ENCODE measurements at places on chromosomes 2 and 18.
A peak's percentile ranks its signal among the peaks of the same experiment; 100 is the strongest.

GRCh38 chr2:110910423-110910822 is 178.1 kb downstream of the ACOXL start:
- DNase-seq, result no peak

GRCh38 chr2:149184991-149185390 is 145.4 kb upstream of the LYPD6 start:
- DNase-seq, result no peak

- DNase-seq, result no peak
Observed at GRCh38 chr2:18077231-18077630, 198.8 kb downstream of the KCNS3 start.

- DNase-seq, result no peak
Observed at GRCh38 chr2:193868132-193868531, 1673.4 kb upstream of the TMEFF2 start.

GRCh38 chr2:226791487-226792081 is 8.0 kb downstream of the IRS1 start:
- DNase-seq, result peak; percentile 92

DNA sequence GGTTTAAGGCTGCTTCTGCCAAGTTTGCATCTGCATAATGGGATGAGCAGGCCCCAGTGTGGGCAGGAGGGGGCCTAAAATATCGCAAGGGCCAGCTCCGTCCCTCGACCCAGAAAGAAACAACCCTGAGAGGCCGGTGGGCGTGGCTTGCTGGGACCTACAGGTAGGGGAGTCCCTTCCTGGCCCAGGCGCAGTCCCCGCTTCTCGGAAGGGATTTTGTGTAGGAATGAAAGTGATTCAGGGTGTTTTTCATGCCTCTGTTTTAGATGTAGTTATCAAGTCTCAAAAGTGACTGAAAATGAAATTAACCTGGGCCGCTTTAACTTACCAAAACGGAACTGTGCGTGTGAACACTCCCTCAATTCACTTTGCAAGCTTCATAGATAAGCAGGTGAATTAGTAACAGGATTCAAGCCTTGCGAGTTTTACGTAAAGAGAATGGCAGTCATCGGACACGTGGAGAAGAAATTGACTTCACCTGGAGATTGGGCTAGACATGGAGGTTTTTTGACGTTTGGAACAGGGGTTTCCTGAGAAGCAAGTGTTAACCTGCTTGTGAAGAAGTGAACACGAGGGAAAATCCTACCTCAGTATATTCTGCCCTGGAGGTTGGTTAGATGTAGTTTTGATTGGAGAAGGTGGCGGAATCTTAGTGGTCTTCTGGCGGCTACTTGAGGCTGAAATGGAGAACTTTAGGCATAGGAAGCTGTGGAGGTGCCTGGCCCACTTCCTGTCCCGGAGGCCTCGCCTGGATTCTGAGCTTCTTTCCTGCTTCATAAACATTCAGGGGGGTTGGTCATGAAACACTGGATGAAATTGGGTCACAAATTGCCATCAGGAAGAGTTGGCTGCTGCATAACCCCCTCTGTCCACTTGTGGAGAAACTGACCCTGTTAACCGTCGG is 1.7 kb downstream of the NCK2 start:
- DNase-seq, result peak; percentile 88

DNA sequence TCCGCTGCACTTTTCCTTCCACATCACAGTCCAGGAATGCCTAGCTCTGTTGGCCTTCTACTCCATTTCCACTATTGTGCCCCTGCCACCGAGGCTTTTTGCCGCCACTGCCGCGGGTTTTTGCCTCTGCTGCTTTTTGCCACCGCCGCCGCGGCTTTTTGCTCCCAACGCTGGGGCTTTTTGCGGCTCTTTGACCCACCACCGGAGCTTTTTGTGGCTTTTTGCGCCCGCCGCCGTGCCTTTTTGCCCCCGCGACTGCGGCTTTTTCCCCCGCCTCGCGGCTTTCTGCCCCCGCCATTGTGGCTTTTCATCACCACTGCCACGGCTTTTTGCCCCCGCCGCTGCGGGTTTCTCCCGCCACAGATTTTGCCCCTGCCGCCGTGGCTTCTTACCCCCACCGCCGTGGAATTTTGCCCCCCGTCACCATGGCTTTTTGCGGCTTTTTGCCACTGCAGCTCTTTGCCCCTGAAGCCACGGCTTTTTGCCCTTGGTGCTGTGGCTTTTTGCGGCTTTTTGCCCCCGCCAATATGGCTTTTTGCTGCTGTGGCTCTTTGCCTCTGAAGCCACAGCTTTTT is 2798.7 kb upstream of the TEKT4 start:
- DNase-seq, result no peak

DNA sequence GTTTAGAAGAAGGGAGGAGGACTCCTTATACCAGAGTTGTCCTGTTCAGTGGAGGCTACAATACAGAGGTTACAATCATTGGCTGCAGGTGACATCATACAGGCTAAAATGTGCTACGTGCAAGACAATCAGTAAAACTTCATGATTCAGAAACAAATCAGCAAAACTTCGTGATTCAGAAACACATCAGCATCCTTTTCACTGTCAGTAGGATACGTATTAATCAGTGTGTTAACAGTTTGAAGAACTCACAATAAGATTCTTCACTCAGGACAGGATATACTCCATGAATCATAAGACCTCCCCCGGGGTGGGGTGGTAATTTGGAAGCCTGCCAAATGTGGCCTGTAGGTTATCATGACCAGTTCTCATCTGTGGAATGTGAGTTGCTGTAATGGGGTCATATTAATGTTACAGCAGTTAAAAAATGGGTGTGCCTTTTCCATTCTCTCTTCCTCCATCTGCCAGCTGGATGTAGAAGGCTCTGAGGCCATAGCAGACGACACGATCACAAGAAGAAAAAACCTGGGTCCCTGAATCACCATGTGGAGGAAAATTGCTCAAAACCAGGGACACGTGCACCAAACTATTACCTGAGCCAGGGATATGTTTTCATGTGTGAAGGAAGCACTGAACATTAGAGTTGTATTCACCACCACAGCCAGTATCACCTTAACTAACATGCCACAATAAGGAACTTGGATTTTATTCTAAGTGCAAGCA is 134.8 kb upstream of the CREB1 start:
- peak; percentile 67 for DNase-seq

GRCh38 chr2:34176693-34177092 is 577.6 kb upstream of the FAM98A start:
- no peak for DNase-seq

DNA sequence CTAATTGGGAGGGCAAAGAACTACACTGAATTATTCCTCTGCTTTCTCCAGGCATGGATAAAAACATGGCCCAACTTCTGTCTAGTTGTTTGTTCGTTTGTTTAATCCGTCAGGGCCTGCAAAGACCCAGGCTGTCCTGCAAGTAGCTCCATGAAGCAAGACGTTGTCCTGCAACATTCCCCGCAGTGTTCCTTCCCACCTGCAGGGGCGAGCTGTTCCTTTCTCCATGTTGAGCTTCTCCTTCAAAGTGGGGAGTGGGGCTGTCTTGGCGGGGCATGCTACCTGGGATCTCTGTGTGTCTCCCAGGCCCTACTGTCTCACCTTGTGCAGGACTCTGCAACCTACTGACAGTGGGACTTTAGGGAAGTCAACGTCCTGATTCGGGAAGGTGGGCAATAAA is 264.0 kb upstream of the SMIM21 start:
- DNase-seq, result no peak

GRCh38 chr2:176902454-176902853 is 310.1 kb upstream of the HNRNPA3 start:
- no peak for DNase-seq

DNA sequence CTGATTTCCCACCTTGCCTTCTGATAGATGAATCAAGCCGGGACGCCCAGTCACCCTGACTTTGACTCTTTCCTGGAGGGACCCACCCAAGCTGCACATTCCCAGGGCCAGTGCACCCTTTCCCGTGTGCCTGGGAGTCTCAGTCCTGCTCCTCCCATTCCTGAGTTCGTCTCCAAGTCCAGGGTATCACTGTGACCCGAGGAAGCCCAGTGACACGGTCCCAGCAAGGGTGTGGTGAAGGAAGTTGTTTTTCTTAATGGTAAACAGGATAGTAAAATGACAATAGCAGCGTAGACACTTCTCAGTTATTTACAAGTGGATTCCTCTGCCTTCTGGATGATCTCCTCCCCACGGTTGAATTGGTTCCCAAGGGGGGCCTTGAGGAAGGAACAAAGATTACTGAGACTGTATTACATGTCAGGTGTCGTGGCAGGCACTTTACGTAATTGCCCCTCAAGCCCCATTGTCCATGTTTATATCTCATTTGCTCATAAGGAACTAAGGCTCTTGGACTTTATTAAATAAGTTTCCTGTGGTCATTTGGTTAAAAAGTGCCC is 123.3 kb downstream of the PRKCE start:
- DNase-seq, result no peak

DNA sequence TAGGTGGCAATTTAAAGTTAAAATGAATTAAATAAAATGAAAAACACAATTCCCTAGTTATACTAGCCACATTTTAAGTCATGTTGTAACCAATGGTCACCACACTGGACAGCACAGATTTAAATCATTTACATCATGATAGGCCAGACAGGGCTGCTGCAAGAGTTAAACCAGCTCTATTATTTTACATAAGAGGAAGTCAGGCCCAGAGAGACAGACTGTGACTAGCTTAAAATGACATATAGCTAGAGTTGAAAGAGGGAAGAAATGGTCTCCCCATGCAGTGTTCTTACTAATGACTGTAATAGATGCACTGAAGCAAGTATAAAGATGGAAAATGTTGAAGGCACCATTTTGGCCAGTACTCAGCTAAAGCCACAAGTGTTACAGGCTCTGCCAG is 69.6 kb downstream of the SLC66A3 start:
- no peak for DNase-seq

DNA sequence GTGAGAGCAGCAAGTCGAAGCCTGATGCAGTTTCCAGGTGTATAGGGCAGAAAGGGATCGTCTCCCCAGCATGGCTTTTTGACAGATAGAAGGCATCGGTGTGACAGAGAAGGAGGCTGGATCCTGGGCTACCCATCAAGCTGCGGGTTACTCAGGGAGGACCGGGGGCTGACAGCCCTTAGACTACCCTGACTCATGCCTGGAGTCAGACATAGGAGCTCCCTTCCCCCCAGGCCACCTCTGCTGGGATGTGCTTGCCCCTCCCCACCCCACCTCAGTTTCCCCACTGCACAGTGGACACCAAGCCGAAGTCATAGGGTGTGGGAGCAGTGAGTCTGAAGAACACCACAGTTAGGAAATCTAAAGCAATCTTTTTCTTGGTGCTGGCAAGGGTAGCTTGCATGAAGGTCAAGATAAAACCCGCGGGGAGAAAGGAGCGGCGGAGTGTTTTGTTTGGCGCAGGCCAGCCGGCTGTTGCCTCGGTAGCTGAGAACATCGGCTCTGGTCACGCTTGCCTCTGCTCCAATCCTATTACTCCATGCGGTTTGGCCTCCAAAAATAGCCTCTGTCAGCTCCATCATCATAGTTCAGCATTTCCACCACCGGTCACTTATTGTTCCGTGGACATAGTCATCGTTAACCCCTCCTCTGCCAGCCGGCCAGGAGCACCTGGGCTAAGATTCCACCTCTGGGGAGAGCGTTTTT is 169.2 kb upstream of the GLI2 start:
- no peak for DNase-seq
